ENCODE measurements at places on chromosomes 6 and 20. TPM values are rescaled to one million over a fixed set of nuclear protein-coding genes. Genes with fewer than 3 reads are reported as not detected.

The TPD52L1 gene
- 102 TPM for total RNA-seq

The BPIFB2 gene
- total RNA-seq: not detected

The GRIK2 gene
- 0.07 TPM for total RNA-seq

The PREX1 gene
- 0.56 TPM for total RNA-seq
